ENCODE measurements at places on chromosomes 4 and X.

GRCh38 chr4:182975806-182976205 lies 58.6 kb upstream of the DCTD start:
- no peak for DNase-seq

GRCh38 chr4:67531379-67531962 lies 13.8 kb downstream of the CENPC start:
- no peak for DNase-seq

DNA sequence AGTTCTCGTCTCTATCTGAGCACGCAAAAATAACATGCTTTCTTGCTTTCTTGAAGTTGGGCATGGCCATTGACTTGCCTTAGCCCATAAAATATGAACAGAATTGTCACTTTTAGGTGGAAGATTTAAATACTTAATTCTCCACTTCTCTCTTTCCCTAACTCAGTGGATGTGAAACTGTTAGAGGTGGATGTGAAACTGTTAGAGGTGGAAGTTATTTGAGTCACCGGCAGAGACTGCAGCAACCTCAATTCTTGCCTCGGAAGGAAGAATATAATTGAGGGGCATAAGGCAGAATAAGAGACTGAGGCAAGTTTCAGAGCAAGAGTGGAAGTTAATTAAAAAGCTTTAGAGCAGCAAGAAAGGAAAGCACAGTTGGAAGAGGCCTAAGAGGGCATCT lies 2.8 kb upstream of the PARM1 start:
- no peak for DNase-seq

- no peak for DNase-seq
Observed at GRCh38 chr4:7105276-7105675, 37.4 kb upstream of the GRPEL1 start.

GRCh38 chrX:16711219-16711811 lies 1.2 kb downstream of the CTPS2 start:
- no peak for DNase-seq

GRCh38 chrX:140337263-140337662 lies 167.6 kb downstream of the SOX3 start:
- no peak for DNase-seq

DNA sequence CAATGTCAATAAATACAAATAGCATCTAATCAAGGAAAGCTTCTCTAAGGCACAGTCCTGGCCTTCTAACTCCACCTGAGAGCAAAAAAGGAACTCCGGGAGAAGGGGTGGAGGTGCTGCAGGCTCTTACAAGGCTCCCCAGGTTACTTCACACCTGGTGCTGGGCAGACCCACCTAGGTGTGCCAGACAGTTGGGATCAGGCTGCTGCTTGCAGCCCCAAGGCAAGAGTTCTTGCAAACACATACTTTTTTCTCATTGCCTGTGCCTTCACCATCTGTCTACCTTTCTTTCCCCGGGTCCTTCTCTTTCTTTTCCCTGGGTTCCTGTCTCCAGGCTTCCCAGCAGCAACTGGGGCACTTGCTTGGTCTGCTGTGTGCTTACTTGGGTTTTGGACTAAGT lies 81.4 kb upstream of the STIM2 start:
- no peak for DNase-seq

GRCh38 chr4:69617083-69617694 lies 22.3 kb downstream of the UGT2A2 start:
- DNase-seq: no peak

DNA sequence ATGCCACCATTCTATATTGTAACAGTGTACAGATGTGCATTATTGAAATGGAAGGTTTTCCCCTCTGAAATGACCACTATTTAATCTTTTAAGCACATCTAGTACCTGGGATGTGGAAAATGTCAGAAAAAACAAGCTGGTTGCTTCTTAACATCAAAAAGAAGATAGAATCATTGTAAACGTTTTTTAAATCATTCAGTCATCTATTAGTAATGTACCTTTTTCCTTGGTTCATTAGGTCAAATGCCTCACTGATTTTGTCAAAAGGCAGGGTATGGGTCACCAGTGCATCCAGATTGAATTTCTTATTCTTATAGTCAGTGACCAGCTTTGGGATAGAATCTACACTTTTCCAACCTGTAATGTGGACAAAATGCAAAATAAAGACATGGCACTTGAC lies 17.7 kb downstream of the ADH4 start:
- DNase-seq: no peak

- DNase-seq: no peak
Observed at GRCh38 chrX:31988975-31989374, 917.1 kb upstream of the FTHL17 start.

DNA sequence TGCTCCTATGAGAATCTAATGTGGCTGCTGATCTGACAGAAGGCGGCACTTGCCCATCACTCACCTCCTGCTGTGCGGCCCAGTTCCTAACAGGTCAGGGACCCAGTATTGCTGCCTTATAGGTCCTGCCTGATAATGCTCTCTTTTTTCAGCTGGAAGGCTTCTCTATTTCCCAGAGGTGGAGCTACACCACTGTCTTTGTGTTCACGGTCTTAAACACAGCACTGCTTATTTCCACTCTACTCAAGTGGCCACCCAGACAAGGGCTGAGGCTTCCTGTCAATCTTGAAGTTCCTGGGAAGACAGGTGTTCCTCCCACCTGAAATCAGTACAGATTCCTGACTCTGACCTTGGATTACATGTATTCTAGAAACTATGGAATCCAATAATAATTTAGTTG lies 270.6 kb downstream of the NR3C2 start:
- no peak for DNase-seq

- no peak for DNase-seq
Observed at GRCh38 chrX:70405003-70405402, 18.1 kb upstream of the GDPD2 start.

DNA sequence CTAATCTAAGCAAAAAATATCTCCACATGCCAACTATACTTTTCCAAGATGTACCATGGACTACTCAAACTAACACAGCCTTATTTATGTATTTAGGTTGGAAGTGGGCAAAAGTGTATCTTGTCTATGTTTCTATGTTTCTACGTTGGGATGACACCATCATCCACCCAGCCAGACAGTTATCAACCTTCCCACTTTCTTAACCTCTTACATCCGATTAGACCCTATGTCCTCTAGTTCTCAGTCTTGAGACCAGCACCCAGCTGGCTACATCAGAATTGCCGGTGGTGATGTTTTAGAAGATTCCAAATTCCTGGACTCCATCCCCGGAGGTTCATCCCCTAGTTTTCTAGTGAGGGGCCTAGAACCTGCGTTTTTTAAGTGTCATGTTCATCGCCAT lies 1.0 kb upstream of the AASDH start:
- no peak for DNase-seq

GRCh38 chrX:38558686-38559085 lies 2.7 kb upstream of the TSPAN7 start:
- no peak for DNase-seq

- no peak for DNase-seq
Observed at GRCh38 chr4:24798036-24798610, 2.8 kb downstream of the SOD3 start.

- DNase-seq: no peak
Observed at GRCh38 chr4:18042754-18043153, 21.2 kb upstream of the LCORL start.

- DNase-seq: no peak
Observed at GRCh38 chr4:111776561-111776960, 368.7 kb upstream of the FAM241A start.

DNA sequence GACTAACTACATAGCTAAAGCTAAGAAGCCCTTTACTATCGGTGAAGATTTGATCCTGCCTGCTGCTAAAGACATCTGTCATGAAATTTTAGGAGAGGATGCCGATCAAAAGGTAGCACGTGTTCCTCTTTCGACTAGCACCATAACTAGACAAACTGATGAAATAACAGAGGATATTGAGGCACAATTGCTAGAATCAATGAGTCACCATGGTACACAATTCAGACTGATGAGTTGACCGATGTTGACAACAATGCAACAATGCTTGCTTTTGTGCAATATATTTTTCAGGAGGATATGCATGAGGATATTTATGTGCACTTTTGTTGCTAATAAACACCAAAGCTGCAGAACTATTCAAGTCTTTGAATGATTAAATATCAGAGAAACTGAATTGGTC lies 24.3 kb downstream of the TBCK start:
- no peak for DNase-seq

DNA sequence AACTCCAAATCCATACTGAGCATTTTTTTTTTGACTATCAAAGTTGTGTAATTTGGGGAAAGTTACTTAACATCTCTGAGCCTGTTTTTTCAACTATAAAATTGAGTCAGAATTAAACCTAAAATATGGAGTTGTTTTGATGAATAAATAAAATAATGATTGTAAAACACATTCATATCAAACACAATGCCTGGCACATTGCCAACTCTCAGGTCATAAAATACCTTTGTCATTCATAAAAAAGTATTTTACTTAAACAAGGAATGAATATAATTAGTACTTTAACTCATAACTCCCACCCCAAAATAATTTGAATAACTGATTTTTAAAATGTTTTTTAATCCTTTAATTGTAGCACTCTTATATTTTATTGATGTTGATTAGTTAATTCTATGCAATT lies 3.8 kb upstream of the GPR174 start:
- DNase-seq: no peak

DNA sequence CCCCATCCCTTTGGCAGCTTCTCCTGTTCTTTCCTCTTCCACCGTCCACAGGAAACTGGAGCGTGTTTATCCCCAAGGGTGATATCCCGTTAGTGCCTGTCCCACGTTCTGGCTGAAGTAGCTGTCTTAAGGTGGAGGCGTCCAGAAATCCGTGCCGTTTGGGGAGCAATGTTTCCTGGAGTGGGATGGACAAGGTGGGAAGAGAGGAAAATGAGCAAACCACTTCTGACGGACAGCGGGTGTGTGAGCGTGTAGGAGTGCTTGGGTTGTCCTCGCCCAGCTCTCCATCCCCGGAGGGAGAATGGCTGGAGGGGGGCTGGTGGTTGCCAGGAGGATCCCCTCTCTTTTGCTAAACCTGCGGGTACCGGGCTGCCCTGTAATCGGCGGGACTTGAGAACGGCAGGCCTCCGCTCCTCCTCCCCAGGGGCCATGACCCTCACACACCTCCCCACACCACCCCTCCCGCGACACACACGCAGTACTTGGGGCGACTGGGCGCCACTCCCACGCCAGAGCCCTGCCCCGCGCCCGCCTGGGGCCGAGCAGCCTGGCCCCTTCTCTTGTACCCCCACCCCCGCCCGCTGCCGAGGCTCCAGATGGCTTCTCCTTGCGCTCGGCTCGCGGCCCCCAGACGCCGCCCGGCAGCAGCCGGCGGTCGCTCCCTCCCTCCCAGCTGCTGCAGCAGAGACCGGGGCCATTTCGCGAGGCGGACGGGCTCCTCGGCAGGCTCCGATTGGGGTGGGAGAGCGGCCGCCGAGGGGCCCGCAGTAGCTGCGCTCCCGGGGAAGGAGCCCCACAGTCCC lies 13.9 kb upstream of the PRDM8 start:
- peak; percentile 25 for DNase-seq

- no peak for DNase-seq
Observed at GRCh38 chr4:26813698-26814097, 46.9 kb upstream of the STIM2 start.

GRCh38 chr4:158182736-158183135 lies 9.9 kb upstream of the GASK1B start:
- DNase-seq: no peak

GRCh38 chr4:40729555-40729954 lies 20.2 kb upstream of the NSUN7 start:
- no peak for DNase-seq

DNA sequence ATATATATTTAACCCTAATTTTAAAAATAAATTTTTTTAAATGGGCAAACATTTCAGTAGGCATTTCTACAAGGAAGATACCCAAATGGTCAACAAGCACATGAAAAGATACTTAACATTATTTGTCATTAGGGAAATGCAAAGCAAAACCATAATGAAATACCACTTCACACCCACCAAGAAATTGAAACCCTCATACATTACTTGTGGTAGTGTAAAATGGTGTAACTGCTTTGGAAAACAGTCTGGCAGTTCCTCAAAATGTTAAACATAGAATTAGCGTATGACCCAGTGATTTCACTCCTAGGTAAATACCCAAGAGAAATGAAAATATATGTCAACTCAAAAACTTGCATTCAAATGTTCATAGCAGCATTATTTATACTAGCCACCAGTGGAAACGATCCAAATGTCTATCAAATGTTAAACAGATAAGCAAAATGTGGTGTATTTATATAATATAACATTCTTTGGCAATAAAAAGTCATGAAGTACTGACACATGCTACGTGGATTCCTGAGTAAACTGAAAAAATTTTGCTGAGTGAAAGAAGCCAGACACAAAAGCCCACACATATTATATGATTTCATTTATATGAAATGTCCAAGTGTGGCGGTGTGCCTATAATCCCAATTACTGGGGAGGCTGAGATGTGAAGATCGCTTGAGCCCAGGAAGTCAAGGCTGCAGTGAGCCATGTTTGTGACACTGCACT lies 16.6 kb downstream of the TRIM2 start:
- DNase-seq: no peak

- no peak for DNase-seq
Observed at GRCh38 chr4:147581606-147582350, 35.4 kb upstream of the TMEM184C start.

GRCh38 chr4:125022855-125023501 lies 291.8 kb upstream of the FAT4 start:
- DNase-seq: no peak

DNA sequence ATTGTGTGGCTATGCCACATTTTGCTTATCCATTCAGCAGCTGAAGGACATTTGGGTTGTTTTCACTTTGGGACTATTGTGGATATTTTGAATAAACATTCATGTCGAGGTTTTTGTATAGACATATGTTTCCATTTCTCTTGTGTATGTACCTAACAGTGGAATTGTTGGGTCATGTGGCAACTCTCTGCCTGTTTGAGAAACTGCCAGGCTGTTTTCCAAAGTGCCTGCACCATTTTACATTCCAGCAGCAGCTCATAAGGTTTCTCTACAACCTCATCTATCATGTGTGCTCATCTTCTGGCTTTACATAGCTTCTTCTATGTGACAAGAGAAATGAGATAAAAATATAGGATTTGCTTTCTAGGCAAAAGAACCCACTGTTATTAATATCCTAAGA lies 29.5 kb upstream of the TSPAN5 start:
- DNase-seq: no peak

DNA sequence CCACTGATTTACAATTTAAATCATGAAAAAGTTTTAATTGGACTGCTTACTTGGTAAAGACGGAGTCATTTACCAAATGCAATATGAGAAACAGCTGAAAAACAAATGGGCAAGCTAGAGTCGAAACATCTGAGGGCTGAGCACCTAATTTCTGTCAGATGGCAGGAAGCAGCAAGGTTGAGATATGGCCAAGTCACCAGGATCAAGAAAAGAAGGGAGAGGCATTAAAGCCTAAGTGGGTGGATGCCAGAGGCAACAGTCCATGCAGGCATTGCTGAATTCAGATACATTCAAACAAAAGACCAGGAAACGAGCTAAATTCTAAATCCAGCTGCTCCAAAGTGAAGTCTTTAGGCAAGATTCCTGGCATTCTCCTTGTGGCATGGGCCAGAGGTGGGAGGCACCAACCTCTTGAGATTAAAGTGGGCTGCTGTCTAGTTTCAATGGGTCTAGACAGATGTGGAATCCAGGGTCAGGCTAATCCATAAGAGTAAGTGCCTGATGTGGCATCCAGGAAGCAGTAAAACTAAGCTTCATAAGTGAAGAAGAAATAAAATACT lies 8.0 kb upstream of the ARSJ start:
- DNase-seq: no peak

Measured in activated CD8-positive, alpha-beta memory T cell treated with anti-CD3 and anti-CD28 coated beads for 4 hours (primary cell).